Smooth muscle cell of the pulmonary artery (primary cell): ENCODE measurements at places on chromosomes 11 and 22. TPM values are rescaled to one million over a fixed set of nuclear protein-coding genes. Genes with fewer than 3 reads are reported as not detected.

The TMEM132A gene
- 16.5 and 41.5 TPM in 2 replicates for total RNA-seq

The OR5A1 gene
- not detected in 2 replicates for total RNA-seq

The TEX12 gene
- 0.20 TPM in 1 of 2 replicates, not detected in the other for total RNA-seq

The GDPD4 gene
- total RNA-seq: not detected in 2 replicates

The RFPL2 gene
- total RNA-seq: not detected in 2 replicates

The OR52H1 gene
- total RNA-seq: 0.91 and 0.99 TPM in 2 replicates

The PRMT3 gene
- 13.4 and 17.5 TPM in 2 replicates for total RNA-seq

The SSTR3 gene
- total RNA-seq: not detected in 2 replicates

The GLYATL1B gene
- not detected in 2 replicates for total RNA-seq

The CPT1B gene
- total RNA-seq: 2.0 and 3.5 TPM in 2 replicates

The OTOG gene
- not detected in 2 replicates for total RNA-seq

The CHEK2 gene
- total RNA-seq: 5.3 and 8.3 TPM in 2 replicates

The CD248 gene
- total RNA-seq: 51.9 and 182 TPM in 2 replicates

The FXYD2 gene
- total RNA-seq: not detected in 2 replicates

The DEFB131B gene
- total RNA-seq: not detected in 2 replicates
